ENCODE measurements at places on chromosomes 3 and 15. TPM values are rescaled to one million over a fixed set of nuclear protein-coding genes. Genes with fewer than 3 reads are reported as not detected.
A peak's percentile ranks its signal among the peaks of the same experiment; 100 is the strongest.

- no peaks in the 10 kb centered on the region for H3K27me3 ChIP-seq
- H3K4me1 ChIP-seq = no peaks in the 10 kb centered on the region
- no peak overlapping the region for H3K4me3 ChIP-seq
Observed at GRCh38 chr3:11021611-11022011, 29.1 kb downstream of the SLC6A1 start.

- no peak overlapping the region for H3K27ac ChIP-seq
- no peak for DNase-seq
- no peaks in the 10 kb centered on the region for H3K36me3 ChIP-seq
- H3K4me3 ChIP-seq = no peak overlapping the region
- no peaks in the 10 kb centered on the region for H3K4me1 ChIP-seq
- H3K27me3 ChIP-seq = no peaks in the 10 kb centered on the region
Observed at GRCh38 chr3:127289706-127290575, 2.1 kb upstream of the PRR20G start.

GRCh38 chr3:42790714-42791229 is 13.5 kb downstream of the HIGD1A start:
- H3K36me3 ChIP-seq = peaks cover 17% of the 10 kb centered on the region
- H3K4me1 ChIP-seq = peaks cover 3% of the 10 kb centered on the region
- H3K27ac ChIP-seq = no peak overlapping the region
- no peak for DNase-seq
- H3K4me3 ChIP-seq = no peak overlapping the region
- H3K27me3 ChIP-seq = no peaks in the 10 kb centered on the region

DNA sequence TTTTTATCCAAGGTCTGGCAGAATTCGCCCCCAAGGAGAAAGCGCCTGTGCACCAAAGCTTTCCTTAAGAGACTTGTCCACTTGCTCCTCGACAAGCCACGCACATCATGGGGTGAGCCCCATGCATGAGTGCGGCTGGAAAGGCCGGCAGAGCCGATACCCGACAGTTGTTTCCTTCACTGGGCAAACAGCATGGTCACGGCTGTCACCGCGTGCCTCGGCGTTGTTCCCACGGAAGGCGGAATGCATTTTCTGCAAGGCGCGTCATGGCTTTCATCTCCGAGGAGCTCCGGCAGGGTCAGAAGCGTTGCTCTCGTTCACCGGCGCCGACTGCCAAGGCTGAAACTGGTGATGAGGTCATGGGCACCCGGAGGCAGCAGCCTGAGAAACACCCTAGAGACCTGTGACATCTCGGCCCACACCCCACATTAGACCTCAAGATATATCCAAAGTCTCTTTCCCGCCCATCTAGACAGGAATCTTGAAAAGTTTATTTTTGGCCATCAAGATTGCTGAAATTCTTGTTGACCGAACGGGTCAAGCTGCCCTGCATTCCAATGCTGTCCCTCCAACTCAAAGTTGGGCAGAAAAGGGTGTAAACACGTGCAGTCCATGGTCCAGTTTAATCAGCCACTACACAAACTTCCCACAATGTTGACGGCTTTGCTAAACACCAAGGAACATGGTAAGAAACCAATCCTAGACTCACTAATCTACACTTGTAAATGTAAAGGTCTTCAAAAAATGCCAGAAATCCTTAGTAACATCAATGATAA is 604 bp upstream of the TJP1 start:
- H3K4me3 ChIP-seq = peak overlapping the region; percentile 52
- peak; percentile 70 for DNase-seq
- H3K36me3 ChIP-seq = no peaks in the 10 kb centered on the region
- H3K4me1 ChIP-seq = peaks cover 15% of the 10 kb centered on the region
- peak overlapping the region; percentile 78 for H3K27ac ChIP-seq

- no peak overlapping the region for H3K27ac ChIP-seq
- H3K4me3 ChIP-seq = no peak overlapping the region
- no peaks in the 10 kb centered on the region for H3K27me3 ChIP-seq
- DNase-seq = peak; percentile 28
- H3K36me3 ChIP-seq = no peaks in the 10 kb centered on the region
Observed at GRCh38 chr3:55647063-55647462, 160.0 kb upstream of the WNT5A start.

- H3K4me1 ChIP-seq = no peaks in the 10 kb centered on the region
- no peak overlapping the region for H3K4me3 ChIP-seq
- H3K27me3 ChIP-seq = no peaks in the 10 kb centered on the region
- H3K36me3 ChIP-seq = no peaks in the 10 kb centered on the region
- no peak for DNase-seq
Observed at GRCh38 chr3:111236836-111237713, 165.5 kb downstream of the NECTIN3 start.

DNA sequence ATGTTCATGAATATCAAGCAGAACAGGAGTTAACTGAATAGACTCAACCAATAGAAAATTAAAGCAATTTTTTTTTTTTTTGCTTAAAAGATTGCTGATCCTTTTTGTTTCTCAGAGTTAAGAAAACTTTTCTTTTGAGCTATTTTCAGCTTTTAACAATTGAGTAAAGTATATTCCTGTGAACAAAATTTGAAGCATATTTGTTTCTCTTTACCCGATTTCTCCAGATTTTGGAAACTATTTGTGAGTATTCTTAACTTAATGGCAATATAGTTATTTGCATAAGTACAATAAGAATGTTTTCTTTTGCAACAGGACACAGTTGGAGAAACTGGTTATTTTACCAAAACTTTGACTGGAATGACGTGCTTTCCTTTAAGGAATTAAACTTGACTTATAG is 53.4 kb upstream of the C15orf39 start:
- no peaks in the 10 kb centered on the region for H3K4me1 ChIP-seq
- no peak overlapping the region for H3K4me3 ChIP-seq
- DNase-seq = no peak

DNA sequence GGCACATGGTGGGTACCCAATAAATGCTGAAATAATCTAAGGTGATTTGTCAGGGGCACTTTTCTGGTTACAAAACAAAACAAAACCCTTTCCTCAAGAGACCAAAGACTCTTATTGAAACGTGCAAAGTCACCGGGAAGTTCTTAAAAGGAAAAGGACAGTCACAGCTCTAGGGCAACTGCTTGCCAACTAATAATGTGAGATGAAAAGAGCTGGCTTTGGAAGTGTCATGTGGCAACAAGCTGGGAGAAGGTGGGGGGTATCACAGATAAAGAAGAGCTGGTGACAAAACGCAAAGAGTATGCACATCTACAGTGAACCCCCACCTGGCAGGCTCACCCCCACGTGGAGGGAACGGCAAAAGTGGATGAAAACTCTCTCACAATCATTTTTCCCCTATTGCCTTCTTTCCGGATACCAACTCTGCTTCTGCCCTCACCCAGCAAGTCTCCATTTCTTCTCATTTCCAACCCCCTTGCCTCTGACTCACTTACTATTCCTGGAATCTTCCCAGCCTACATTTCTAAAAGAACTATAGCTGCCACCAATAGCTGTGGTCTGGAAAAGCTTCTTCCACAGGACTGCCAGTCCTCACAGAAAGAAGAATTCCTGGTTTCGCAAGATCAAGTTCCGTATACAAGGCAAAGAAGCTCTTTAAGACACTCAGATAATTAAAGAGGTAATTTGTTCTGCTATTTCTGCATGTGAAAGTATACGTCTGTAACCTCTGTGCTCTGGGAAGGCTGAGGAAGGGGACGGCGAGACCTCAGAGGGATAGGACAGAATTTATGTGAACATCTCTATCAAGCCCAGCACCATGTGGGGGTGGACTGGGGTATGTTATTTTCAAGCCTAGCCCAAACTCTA is 21.8 kb upstream of the ANPEP start:
- no peak overlapping the region for H3K4me3 ChIP-seq
- H3K27me3 ChIP-seq = no peaks in the 10 kb centered on the region
- no peak for DNase-seq
- no peaks in the 10 kb centered on the region for H3K4me1 ChIP-seq

Gene KLHL6
- total RNA-seq = 0.12 TPM

Gene ARHGEF3
- 8.0 TPM for total RNA-seq

DNA sequence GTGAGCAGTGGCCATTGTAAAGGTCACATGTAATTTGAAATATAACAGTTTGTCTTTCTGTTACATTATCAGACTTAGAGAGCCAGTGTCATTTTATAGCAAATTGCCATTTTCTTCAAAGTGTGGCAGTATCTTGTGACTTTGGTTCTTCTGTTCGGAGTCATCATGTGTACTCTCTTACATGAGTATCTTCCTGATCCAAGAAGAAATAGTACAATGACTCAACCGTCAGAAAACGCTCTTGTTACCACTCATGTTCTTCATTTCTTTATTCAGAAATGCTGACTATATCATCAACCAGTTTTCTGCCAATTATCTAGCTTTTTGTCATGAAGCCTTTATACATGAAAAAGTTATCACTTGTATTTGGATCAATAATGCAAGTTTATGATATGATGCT is 93.6 kb upstream of the CGNL1 start:
- H3K27ac ChIP-seq = no peak overlapping the region
- no peak for DNase-seq
- no peak overlapping the region for H3K4me3 ChIP-seq
- peaks cover 37% of the 10 kb centered on the region for H3K4me1 ChIP-seq
- 0 out of 2 replicates have a peak, but pooled peaks cover 10% of the 10 kb centered on the region for H3K36me3 ChIP-seq
- no peaks in the 10 kb centered on the region for H3K27me3 ChIP-seq

DNA sequence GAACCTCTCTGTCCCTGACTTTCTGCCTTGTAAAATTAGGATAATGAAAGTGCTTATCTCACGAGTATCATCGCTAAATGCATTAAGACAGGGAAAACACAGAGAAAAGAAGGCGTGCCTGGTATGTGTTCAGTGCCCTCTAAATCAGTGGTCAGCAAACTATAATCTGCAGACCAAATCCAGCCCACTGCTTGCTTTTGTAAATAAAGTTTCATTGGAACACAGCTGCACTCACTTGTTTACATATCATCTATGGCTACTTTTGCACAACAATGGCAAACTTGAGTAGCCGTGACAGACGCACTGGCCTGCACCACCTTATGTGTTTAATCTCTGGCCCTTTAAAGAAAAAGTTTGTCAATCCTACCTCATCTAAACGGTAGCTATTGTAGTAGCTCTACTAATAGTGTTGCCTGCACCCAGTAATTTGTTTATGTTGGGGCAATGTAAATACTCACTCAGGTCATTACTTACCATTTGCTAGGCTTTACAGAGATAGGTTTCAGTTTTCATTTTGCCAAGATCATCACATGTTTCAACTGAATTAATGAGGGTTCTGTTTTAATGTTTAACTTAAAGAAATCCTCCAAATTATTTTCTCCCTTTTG is 229.4 kb downstream of the FEZF2 start:
- H3K36me3 ChIP-seq = no peaks in the 10 kb centered on the region
- H3K27me3 ChIP-seq = no peaks in the 10 kb centered on the region

Gene C3orf20
- total RNA-seq = not detected

GRCh38 chr15:31831596-31831995 is 198.7 kb upstream of the CHRNA7 start:
- no peaks in the 10 kb centered on the region for H3K27me3 ChIP-seq
- no peak overlapping the region for H3K4me3 ChIP-seq
- H3K4me1 ChIP-seq = no peaks in the 10 kb centered on the region
- H3K27ac ChIP-seq = no peak overlapping the region

Gene GOLGA6L10
- not detected for total RNA-seq

DNA sequence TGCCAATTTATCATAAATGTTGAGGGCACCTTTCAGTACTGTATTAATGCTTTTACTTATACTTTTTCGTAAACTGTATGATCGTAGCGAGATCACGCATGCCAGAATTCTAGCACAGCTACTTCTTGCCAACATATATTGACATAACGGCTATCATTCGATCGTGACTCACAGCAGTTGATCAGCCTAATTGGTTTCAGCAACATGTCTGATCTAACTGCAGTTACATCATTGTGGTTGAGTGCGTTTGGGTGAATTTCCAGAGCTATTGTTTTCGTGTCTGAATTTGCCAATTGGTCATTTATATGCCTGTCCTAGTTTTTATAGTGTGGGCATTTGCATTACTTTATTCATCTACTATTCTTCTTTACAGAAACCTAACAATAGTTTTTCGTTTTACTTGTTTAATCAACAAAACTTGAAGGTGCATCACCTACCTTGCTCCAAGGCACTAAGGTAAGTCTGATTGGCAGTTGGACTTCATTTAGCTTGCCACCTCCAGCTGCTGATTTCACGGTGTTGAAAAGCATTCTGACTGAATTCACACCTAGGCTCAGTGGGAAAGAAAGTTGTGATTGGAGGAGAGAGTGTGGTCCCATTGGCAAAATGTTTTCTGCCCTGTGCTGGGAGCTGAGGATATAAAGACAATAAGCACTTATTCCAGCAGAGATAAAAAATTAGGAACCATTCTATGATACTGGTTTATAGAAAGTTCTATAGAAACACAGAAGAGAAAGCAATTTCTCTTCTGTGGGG is 120.9 kb upstream of the RGMA start:
- H3K27me3 ChIP-seq = no peaks in the 10 kb centered on the region
- peak; percentile 11 for DNase-seq
- no peak overlapping the region for H3K27ac ChIP-seq
- H3K4me3 ChIP-seq = no peak overlapping the region
- H3K4me1 ChIP-seq = no peaks in the 10 kb centered on the region
- H3K36me3 ChIP-seq = no peaks in the 10 kb centered on the region

Gene ATP10A
- 0.97 TPM for total RNA-seq

Gene DUOXA2
- not detected for total RNA-seq

GRCh38 chr3:66267031-66267430 is 46.2 kb downstream of the SLC25A26 start:
- DNase-seq = no peak
- H3K27ac ChIP-seq = no peak overlapping the region
- H3K4me1 ChIP-seq = no peaks in the 10 kb centered on the region

DNA sequence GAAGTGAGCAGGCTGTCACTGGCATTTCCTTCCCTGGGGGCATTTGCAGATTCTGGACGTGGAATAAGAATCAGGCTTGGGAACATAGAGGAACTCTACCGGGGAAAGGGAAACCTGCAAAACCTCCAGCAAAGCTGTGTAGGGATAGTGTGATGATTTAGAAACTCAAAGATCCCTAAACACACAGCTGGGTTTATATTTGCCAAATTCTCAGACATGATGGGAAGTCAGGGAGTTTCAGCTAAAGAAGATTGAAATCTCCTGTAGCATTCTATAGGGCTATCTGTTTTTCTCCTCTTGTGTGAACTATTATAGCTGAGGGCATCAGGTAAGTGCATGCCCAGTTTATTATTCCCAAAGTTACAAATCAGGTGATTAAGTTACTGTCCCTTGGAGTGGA is 9.2 kb upstream of the CLEC3B start:
- no peak for DNase-seq
- H3K27ac ChIP-seq = no peak overlapping the region
- peaks cover 13% of the 10 kb centered on the region for H3K36me3 ChIP-seq
- H3K4me3 ChIP-seq = no peak overlapping the region
- H3K4me1 ChIP-seq = 0 out of 2 replicates have a peak, but pooled peaks cover 3% of the 10 kb centered on the region

DNA sequence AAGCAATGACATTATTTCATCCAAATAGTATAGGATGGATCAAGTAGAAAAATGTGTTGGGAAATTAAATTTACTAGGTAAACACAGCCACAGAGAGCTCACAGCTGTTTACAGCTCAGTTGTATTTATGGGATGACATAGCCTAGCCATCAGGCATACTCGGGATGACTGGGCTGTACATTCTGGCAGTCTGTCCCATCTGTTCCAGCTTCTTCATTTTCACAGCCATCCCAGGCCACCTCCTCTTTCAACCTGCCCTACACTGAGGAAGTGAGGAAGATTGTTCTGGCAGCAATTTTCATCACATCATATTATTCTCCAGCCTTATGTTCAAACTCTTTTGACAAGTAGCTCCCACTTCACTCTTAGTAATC is 98.4 kb upstream of the PFN2 start:
- H3K36me3 ChIP-seq = no peaks in the 10 kb centered on the region
- no peaks in the 10 kb centered on the region for H3K27me3 ChIP-seq
- H3K4me1 ChIP-seq = no peaks in the 10 kb centered on the region
- DNase-seq = no peak
- no peak overlapping the region for H3K4me3 ChIP-seq

Gene DCLK3
- 0.62 TPM for total RNA-seq

- no peak for DNase-seq
- no peaks in the 10 kb centered on the region for H3K36me3 ChIP-seq
- no peaks in the 10 kb centered on the region for H3K27me3 ChIP-seq
- H3K4me1 ChIP-seq = peaks cover under 1% of the 10 kb centered on the region
- H3K27ac ChIP-seq = no peak overlapping the region
Observed at GRCh38 chr3:24628523-24629258, 134.0 kb upstream of the THRB start.
